NCI-H526 treated with DMSO at 0.1 percent for 48 hours (cell line): ENCODE measurements at places on chromosomes 11 and 22.

- peak; percentile 81 for DNase-seq
Measured at GRCh38 chr11:116732271-116733042, 40.3 kb downstream of the BUD13 start.

DNA sequence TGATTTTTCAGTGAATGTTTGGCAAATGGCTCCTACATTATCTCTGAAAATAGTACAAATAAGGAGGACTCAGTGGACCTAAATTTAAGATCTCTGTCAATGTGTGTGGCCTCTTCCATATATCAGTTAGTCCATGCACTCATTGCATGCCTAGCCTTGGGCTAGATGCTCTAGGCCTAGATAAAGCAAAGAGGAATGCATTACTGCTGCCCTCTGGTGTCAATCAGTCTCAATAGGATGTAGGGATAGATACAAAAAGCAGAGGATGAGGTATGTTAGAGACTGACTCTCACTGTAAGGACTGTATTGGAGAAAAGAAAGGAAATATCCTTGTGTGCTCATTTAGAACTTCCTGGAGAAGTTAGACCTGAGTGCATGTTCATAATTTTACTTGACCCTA, 42.0 kb downstream of the MS4A2 start:
- peak; percentile 82 for DNase-seq

GRCh38 chr11:63489879-63490278, 1.1 kb downstream of the PLAAT5 start:
- DNase-seq = no peak

DNA sequence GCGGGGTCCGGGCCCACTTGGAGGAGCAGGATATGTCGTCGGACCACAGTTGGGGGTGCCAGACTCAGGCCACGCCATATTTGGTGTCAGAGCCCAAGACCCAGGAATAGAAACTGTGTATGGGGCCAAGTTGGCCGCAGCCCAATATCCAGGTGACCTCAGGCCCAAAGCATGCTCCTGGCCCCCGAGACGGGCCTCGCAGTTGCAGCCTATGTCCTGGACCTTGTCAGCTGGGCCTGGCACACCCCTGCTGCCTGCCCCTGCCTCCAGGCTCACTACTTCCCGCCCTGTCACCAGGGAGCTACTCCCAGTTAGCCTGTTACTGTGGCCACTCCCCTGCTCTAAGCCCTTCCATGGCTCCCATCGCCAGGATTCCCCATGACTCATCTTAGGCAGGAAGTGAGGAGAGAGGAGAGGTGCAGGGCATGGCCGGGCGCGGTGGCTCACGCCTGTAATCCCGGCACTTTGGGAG, 23.1 kb downstream of the A4GALT start:
- no peak for DNase-seq

- no peak for DNase-seq
Measured at GRCh38 chr11:20064961-20065405, 95.3 kb downstream of the DBX1 start.

DNA sequence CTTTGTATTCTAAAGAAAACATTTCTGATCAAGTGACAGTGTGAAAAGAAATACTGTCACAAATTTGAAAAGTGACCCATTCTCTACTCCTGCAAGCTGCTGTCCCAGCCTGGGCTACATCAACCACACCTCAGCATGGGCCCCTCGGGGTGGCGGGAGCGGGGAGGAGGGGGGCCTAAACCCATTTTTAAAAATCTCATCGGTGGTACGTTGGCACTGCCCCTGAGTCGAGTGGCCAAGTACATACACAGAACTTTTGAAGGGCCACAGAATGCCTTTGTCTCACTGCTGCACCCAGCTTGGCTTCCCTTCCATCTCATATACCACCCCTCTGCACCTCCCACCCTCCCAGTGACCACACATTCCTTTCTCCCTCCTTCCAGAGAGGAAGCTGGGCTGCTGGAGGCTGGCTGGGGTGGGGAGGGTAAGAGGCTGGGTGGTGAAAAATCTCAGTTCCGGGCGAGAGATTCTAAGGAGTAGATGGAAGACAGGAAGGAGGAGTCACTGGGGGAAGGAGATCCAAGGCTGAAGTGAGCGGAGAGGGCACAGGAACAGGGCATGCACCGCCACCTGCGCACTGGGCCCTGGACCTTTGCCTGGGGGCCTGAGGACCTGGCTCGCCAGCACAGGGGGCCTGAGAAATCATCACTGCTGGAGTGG, 21.1 kb downstream of the FXYD6 start:
- no peak for DNase-seq

GRCh38 chr11:58395581-58395980, 11.1 kb downstream of the OR5B3 start:
- DNase-seq = no peak

DNA sequence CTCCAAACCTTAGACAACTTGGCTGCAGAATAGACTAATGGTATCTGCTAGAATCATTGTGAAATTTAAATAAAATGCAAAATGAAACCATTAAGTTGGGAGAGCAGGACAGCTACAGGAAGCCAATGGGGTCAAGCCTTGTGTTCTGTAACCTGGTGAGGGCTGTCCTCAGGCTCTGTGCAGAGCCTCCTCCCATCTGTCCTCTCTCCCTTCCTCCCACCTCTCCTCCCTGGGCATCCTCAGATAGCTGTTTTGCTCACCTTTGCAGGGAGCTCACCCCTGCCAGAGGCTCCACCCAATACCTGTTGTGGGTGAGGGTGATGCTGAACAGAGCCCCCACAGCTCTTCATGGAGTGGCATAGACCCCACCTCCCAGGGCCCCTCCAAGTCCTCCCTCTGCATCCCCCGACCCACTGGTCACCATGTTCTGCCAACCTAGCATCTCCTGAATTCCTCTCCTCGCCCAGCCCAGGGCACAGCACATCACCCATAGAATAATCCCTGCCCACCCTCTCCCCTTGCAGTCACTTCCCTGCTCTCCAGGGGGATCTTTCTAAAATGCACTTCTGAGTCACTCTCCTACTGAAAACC, 100.3 kb downstream of the PDE2A start:
- DNase-seq = peak; percentile 44

DNA sequence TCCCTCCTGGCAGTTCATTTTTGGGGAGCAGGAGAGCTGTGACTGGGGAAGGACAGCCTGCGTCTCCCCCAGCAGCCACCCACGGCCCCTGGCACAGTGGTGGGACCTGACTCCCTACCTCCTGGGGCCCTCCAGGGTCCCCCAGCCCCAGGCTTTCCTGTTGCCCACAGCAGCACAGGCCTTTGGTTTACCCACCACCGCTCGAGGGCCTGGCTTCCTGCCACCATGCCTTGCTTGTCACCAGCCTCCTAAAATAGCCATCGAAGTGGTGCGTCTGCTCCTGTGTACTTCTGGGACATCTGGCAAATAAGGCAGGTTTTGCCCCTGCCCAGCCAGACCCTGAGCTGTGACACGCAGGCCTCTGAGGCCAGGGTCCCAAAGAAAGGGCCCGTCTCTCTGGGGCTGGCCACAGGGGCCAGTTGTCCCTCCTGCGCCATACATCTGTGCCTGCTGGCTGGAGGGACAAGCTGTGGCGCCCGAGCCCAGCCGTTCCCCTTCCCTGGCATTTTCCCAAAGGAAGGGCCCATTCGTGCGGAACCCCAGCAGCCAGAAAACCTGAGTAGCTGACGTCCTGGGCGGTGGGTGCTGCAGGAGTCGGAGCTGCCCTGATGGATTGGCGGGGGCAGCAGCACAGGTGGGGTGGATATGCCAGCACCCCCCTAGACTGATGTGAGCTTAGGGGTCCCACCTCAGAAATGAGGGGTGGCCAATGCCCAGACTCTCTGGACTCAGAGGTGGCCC, 14.6 kb downstream of the PHLDA2 start:
- DNase-seq = no peak

DNA sequence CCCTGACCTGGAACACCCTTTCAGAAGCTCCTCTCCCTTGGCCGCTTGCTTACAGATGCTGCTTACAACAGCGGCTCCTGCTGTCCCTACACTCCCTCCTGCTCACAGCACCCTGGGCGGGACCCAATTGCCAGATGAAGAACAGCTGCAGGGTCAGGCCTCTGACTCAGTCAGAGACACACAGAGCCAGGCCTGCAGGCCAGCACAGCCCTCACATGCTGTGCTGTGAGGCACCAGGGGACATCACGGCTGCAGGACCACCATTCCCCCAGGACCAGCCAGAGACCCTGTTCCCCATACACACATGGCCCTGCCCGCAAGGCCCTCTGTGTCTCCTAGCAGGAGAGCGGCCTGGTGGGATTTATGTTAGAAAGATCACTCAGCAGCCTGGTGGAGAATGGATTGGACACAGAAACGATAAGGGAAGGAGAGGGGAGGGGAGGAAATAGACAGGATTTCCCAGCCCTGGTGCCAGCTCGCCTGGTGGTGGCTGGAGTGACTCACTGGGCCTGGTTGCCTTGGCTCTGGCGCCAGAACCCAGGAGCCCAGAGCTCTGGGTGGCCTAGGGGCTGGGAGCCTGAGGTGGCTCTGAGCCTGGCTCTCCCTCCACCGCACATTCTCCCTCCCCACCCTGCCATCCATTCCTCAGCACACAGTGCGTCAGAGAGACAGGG, 6.7 kb downstream of the CAPN5 start:
- DNase-seq = no peak

- no peak for DNase-seq
Measured at GRCh38 chr22:43377896-43378704, 33.7 kb upstream of the MPPED1 start.

GRCh38 chr11:102289592-102289991, 27.7 kb upstream of the BIRC3 start:
- no peak for DNase-seq

GRCh38 chr11:17161515-17161914, 46.3 kb downstream of the PIK3C2A start:
- DNase-seq = no peak

GRCh38 chr11:9228091-9228490, 37.1 kb downstream of the DENND5A start:
- no peak for DNase-seq

DNA sequence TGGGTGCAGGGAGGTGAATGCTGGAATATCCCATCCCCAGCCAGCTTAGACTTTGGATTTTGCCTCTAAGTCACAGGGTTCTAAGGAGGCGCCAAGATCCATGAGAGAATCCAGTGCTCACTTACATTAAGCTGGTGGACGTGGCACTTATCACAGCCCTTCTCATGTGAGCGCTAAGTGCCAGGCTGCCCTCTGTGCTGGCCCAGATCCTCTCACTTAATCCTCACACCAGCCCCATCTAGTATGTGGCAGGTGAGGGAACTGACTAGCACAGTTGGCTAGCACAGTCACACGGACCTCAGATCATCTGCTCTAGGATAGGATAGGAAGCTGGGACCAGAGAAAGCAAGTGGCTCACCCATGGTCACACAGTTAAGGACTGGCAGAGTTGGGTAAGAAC, 3.6 kb downstream of the HMOX1 start:
- no peak for DNase-seq

GRCh38 chr11:85123752-85124231, 503.4 kb downstream of the DLG2 start:
- no peak for DNase-seq

DNA sequence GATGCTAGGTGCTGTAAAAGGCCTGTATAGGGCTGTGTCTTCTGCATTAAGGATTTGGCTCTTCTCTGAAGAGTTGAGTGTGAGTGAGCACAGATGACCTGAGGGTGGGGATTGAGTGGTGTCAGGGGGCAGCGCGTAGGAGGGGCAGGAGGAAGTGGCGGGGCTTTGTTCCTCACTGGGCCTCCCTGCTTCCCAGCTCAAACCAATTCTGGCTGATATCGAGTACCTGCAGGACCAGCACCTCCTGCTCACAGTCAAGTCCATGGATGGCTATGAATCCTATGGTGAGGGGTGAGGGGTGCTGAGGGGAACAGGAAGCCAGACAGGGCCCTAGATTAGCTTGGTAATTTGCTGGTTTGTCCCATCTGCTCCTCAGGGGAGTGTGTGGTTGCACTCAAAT, 9.1 kb downstream of the PHOX2A start:
- DNase-seq = no peak

- peak; percentile 94 for DNase-seq
Measured at GRCh38 chr11:126440792-126441514, 85.5 kb downstream of the ST3GAL4 start.

GRCh38 chr11:87961606-87962005, 213.6 kb downstream of the RAB38 start:
- no peak for DNase-seq
